Fibroblast of skin of back (primary cell): ENCODE measurements at places on chromosomes 2 and 18.

DNA sequence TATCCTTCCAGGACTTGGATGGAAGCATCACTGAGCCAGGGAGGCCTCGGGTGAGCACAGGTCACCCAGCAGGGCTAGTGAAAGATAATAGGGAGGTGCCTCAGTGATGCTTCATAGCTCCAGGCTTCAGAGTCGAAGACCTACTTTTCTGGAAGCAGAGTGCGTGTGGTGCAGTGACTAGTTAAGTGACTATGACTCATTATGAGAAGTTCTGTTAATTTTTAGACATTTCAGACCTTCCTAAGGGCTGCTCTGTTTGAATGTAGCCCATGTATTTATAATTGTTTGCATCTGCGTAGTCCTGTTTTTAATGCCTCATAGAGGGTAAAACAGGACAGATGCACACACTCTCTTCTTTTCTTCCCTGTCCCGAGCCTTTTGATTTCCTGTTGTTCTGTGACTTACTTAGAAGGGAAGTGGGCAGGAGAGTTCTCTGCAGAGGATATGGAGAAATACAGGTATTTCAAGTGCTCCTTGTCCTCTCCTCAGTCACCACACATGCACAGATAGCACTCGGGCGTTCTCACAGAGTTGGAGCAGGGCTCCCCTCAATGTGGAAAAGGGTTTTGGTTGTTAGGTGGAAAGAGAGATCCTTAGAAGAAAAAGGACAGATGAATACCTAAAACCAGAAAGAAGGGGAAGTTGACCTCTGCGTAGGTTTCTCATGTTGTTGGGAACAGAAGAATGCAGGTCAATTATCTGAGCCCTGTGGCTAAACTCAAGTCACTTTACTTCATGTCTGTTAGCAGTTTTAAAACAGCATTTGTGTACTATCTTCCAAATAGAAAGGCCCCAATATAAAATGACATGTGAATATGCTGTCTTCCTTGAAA, 34.7 kb downstream of the RALB start:
- peak; percentile 91 for DNase-seq

GRCh38 chr18:46894124-46894523, 23.2 kb downstream of the PIAS2 start:
- no peak for DNase-seq

- DNase-seq, result no peak
These were observed 166.5 kb upstream of the SPOPL start for GRCh38 chr2:138335036-138335435.

DNA sequence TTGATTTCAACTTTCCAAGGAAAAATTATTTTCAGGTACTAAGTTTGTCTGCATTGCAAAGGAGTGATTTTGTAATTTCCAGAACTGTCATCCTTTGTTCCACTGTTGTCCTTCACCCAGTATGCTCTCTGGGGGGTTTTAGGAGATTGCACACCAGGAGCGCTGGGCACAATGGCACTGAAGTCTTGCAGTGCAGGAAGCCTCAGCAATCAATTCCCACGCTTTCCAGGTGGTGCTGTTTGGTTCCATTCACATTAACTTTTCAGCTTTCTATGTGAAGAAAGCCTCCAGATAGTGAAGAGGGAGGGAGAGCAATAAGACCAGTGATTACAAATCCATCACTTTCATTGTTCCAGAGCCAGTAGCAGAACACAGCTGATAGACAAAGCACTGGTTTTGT, 344.0 kb upstream of the VWC2L start:
- no peak for DNase-seq

DNA sequence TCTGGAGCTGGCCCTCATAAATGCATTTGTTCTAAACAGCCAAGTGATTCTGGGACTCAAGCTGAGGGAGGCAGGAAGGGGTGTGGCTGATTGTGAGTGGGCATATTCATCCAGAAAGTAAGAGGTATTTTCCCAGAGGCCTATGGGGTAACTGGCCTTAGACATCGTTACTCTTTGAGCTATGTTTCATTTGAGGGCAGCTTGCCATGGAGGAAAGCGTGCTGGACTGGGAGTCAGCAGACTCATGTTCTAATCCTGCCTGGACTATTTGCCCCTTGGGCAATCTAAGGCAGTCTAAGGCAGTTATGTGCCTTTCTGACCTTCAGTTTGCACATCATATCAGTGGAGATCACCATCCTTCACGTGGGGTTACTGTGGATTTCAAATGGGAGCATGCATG, 93.5 kb upstream of the SLC14A2 start:
- DNase-seq, result peak; percentile 32

DNA sequence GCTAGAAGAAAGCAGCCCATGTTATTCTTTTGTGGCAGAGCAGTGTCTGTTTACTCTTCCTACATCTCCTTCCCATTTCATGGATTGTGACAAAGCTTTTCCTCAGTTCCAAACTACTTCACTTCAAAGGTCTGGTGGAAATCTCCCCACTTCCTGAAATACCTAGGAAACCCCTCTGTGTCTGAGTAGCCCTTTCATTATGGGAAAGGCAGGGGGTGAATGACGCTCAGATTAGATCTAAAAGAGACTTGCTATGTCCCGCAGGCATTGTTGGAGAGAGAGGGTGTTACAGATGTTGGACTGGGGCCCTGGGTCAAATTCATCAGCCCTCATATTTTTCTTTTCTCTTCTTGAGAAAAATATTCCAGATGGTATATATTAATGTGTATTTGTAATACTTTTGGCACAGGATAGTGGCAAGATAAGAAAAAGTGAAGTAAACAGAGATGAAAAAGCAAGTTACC, 675.0 kb downstream of the IRS1 start:
- DNase-seq, result peak; percentile 7

DNA sequence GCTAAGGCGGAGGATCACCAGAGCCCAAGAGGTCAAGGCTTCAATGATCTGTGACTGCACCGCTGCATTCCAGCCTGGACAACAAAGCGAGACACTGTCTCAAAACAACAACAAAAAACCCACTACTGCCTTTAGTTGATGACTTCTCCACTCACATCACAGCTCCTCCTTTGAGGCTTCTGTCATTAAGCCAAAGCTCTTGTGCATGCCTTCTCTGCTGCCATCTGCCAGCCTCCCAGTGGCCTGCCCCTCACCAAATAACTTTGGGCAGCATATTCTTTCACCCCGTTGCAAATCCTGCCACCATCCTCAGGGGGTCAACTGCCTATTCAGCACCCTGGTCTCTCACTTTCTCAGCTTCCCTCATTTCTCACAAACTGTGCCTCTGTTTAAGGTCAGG, 27.5 kb downstream of the OSBPL1A start:
- DNase-seq, result no peak

DNA sequence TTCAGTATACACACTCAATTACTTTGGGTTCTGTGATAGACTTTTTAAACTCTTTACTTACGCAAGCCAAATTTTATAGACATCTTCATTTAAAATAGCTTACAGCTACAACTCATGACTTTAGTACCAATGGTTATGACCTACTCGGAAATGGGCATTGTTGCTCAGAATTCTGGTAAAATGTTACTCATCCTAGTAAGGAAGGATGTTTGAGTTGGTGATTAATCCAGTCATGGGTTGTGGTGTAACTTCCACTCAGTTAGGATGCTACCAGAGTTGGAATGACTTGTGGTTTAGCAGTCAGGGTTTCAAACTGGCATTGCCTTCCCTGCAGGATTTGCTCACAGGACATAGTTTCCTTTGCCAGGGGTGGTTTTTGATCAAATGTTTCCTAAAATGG, 7.4 kb upstream of the NPC1 start:
- peak; percentile 81 for DNase-seq

- DNase-seq, result peak; percentile 72
These were observed 80.4 kb downstream of the TNS1 start for GRCh38 chr2:217922101-217923006.

- no peak for DNase-seq
These were observed 162.0 kb upstream of the STK17B start for GRCh38 chr2:196333397-196333796.

- DNase-seq, result no peak
These were observed 10.7 kb upstream of the CD226 start for GRCh38 chr18:69958422-69958821.

DNA sequence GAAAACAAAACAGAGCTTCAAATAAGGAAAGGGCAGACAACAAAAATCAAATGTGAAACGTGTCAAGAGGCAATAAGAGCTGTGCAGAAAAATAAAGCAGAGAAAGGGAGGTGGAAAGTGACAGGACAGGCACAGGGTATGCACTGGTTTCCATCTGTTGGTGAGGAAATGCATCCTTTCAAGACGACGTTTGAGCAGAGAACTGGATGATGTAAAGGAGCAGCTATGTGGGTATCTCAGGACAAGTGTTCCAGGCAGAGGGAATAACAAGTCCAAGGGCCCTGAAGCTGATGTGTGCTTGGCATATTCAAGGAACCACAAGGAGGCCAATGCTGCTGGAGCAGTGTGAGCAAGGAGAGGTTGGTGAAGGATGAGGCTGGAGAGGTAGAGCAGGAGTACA, 168.9 kb upstream of the SERPINE2 start:
- peak; percentile 25 for DNase-seq

- DNase-seq, result no peak
These were observed 299.2 kb upstream of the CWC22 start for GRCh38 chr2:180306346-180306745.

DNA sequence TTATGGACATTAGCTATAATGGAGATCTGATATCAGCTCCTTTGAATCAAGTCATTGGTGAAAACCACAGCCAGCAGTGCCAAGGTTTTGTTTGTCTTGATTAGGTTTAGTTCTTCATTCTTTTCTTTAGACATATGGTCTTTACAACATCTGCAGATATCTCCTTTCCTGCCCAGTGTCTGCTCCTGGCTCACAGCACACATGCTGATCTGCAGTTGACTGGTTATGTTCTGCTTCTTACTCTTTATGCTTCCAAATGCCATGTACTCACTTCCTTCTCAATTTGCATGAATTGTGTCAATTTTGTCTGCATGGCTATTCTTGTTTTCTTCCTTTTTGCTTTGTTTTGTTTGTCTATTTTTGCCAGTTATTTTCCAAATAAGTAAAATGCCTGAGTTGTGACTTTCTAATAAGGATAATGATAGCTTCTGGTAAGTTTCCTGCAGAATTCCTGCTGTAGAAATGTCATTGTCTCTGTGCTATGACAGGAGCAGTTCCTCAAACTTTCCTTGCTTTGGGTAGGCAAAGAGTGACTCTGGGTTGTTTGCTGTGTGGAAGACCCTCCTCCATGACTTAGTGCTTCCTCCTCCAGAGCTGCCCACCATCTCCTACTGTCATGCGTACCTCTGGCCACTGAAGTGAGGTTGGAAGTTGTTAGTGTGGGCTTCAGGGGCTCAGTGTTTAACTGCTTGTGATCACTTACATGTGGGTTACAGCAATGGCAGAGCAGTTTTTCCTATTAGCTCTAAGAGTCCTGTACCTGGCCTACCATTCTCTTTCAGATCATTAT, 8.2 kb downstream of the ARHGAP25 start:
- DNase-seq, result no peak

DNA sequence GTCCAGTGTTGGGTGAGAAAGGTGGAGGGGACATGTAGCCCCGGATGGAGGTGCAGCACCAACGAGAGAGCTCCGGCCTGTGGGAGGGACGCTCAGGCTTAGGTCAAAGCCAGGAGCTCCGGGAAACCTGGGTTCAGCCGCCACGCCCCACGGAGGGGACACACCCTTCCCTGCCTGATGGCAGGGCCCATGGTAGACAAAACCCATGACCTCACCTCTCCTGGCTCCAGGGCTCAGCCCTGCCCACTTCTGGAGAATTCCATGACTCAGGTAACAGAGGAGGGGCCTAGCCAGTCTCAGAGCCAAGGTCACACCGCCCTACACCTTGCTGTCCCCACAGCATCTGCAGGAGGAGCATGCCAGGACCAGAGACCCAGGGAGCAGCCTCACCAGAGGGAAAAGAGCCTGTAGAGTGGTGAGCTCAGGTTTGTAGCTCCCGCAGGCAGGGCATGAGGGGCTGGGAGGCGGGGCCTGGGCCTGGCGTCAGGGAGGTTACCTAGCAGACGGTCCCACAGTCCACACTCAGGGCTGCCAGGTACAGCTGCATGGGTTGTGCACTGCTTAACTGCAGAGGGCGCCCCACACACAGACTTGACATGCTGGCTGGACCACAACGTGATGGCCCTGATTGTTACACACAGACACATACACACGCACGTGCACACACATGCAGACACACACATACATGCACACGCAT, 70.8 kb upstream of the SMAD7 start:
- peak; percentile 31 for DNase-seq
